Lung microvascular endothelial cell (primary cell): ENCODE measurements at places on chromosomes 13 and 19. TPM values are rescaled to one million over a fixed set of nuclear protein-coding genes. Genes with fewer than 3 reads are reported as not detected.

The HCN2 gene
- 0.40 and 0.44 TPM in 2 replicates for total RNA-seq

The CLEC17A gene
- not detected in 2 replicates for total RNA-seq

The CBARP gene
- total RNA-seq: 0.65 and 1.2 TPM in 2 replicates

The RDH8 gene
- not detected in 2 replicates for total RNA-seq
